ENCODE measurements at places on chromosomes 2 and 18. TPM values are rescaled to one million over a fixed set of nuclear protein-coding genes. Genes with fewer than 3 reads are reported as not detected.

DNA sequence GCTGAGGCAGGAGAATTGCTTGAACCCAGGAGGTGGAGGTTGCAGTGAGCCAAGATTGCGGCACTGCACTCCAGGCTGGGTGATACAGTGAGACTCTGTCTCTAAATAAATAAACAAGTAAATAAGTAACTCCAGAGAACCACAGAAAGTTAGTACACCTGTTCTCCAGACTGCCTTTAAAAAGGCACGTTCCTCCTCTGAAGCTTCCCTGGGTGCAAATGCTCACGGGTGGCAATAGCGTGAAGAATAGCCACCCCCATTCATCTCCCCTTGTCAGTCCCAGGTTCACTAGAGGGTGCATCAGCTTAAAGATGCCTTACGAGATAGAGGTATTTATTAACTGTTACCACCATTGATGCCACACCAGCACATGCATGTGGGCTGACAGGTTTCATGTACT is 64.3 kb upstream of the RTN4 start:
- no peak for DNase-seq

- DNase-seq, result no peak
These were observed 175.9 kb downstream of the SLC4A3 start for GRCh38 chr2:219803294-219803693.

DNA sequence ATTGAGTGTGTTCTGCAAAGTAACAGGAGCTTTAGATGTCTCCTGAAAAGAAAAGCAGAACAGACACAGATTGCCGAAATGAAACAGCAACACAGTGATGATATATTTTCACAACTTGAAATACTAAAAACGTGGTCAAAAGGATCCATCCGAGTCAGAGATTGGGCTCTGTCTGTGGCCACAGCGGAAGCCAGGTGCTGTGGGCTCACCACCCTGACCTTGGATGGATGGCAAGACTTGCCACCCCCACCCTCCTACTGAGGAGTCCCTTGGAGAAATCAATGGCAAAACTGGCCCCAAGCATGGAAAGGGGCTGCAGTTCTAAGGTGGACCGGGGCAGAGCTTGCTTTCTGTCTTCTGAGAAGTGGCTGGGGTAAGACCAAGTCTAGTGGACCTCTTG is 31.4 kb upstream of the ACKR3 start:
- no peak for DNase-seq

- DNase-seq, result no peak
These were observed 18.4 kb upstream of the MAL start for GRCh38 chr2:95007031-95007609.

DNA sequence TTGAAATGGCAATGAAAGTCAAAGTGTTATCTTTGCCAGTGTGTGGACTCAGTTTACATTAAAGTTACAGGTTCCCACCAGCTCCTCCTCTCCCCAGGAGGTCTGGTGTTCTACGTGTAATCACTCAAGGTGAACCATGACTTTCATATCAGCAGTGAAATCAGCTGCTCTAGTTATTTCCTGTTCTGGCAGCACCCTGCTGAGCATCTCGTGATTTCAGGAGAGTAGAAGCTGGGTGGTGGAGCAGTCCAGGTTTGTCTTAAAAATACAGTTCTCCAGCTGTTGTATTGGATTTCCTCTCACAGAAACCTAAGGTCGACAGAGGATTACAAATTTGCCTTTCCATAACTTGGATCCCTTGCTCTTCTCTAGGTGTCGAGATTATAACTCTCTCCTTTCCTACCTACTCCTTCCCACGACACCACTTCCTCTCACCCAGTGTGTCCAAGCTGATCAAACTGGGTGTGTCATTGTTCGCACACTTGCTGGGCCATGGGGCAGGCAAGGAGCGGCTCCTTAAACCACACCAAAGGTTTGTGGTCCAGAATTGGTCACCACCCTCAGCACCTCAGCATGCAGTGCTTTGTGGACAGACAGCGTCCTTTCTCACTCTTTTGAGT is 13.0 kb upstream of the ARHGAP25 start:
- DNase-seq, result no peak

- DNase-seq, result no peak
These were observed 26.2 kb downstream of the R3HDM1 start for GRCh38 chr2:135557530-135557929.

- no peak for DNase-seq
These were observed 21.9 kb downstream of the ARPC2 start for GRCh38 chr2:218238887-218239286.

DNA sequence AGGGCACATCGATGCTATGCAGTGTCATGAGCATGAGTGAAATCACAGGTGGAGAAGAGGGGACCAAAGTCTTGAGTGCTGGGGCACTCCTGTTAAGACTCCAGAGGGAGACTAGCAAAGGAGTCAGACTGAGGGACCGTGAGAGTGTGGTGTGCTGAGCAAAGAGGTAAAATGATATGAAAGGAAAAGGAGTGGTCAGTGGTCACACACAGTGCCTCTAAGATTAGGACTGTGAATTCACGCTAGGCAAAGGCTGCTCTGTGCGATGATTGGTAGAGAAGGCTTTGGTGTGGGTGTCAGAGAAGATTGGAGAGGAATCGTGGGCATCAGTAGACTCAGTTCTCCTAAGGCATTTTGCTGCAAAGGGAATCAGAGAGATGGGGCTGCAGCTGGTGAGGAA is 12.8 kb downstream of the SOCS6 start:
- DNase-seq, result no peak

DNA sequence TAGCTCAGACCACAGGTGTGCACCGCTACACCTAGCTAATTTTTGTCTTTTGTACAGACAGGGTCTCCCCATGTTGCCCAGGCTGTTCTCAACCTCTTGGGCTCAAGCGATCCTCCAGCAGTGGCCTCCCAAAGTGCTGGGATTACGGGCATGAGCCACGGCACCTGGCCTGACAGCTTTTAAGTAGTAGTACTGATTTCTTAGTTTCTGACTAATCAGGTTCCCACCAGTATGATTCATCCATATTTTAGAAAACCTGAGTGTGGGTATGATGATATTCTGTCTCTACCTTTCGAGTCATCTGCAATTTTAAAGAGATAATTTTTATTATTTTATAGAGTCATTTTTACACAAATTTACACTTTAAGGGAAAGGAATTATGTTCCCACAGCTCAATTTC is 46.4 kb upstream of the GULP1 start:
- no peak for DNase-seq

DNA sequence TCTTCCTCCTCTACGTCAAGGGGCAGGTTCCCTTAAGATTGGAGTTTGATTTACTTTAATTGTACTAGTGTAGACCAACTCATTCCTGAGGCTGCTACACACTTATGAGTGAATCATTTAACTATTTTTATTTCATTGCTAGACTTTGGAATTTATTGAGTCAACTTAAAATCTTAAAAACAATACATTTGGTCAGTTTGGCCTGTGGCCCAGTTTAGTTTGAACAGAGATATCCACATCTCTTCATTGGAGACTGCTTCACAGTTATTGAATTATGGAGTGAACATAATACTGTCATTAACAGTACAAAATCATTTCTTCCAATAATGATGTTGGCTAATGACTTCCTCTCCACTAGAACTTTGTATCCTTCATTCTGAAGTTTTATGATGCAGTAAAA is 34.5 kb upstream of the STPG4 start:
- DNase-seq, result no peak

DNA sequence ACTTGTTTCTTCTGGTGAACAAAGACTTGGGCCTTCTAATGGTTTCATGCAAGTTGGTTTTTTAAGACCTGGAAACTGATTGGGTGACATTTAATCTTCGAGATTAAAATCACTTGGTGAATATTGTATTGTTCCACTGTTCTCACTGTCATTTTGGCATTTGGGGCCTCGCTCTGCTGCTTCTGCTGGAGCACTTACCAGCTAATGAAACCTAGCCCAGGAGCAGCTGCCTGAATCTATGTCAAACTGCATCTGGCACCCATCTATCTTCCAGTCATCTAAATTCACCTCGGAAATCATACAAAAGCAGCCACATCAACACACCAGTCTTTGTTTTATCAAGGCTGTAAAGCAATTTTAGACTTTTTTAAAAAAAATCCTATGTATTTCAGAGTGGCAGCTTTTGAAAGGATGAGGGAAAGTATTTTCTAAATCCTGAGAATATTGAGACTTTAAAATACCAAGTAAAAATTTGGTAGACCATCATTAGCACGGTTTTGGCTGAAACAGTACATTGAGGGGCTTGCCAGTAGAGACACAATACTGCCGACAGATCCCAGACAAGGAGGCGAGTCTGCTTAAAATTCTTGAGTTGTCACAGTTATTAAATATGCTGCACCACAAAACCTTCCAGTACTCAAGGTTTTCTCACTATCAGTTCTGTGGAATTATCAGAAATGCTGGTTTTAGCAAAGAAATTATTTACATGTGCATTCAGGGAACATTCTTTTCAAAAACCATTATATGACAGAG is 26.1 kb upstream of the SERTAD2 start:
- DNase-seq, result no peak

GRCh38 chr2:9230051-9230802 is 23.6 kb downstream of the ASAP2 start:
- DNase-seq, result no peak

GRCh38 chr2:123495241-123495640 is 529.8 kb upstream of the CNTNAP5 start:
- no peak for DNase-seq

DNA sequence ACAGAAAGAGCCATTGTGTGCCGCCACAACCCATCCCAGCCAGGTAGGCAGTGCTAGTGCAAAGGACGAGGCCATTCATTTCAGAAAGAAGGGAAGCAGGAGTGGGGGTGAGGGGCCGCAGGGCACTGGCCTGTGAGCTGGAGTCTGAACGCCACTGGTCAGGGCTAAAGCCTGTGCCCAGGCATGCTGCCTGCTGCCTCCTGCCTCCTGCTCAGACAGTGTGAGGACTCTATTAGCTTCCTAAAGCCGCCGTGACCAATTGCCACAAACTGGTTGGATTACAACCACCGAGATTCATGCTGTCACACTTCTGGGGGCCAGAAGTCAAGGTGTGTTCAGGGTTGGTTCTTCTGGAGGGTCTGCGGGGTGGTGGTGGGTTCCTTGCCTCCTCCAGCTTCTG is 21.2 kb downstream of the ACKR3 start:
- DNase-seq, result no peak

- DNase-seq, result no peak
These were observed 5.1 kb downstream of the TXNL4A start for GRCh38 chr18:79983253-79983652.

DNA sequence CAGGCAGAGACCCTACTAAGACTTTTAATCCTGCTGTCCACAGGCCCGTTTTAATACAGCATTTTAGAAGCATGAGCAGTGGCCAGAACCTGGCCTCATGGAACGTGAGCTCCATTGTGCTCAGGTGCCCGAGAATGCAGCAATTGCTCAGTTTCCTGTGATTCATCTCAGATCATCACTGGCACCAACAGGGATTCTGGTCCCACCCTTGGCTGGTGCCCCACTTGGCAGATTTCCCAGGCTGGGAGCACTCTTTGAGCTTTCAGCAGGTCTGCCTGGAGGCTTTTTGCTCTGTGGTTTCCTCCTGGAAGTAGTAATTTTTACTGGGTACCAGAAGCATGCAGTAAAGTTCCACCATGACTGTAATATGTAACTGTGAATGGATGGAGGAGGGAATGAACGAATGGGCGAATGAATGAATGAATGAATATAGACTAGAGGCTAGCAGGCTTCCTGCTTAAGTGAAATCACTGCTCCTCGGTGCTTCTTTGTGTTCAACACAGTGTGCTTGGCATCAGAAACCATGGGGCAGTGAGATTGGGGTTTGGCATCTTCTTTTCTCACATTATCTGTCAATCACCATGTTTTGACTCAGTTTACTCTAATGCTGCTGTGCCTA is 312.9 kb downstream of the PRKCE start:
- peak; percentile 4 for DNase-seq

ANO7 gene
- total RNA-seq, result not detected

DNAJC27 gene
- 4.1 TPM for total RNA-seq

ZNF804A gene
- not detected for total RNA-seq

ZAP70 gene
- total RNA-seq, result 2.2 TPM

POTEF gene
- total RNA-seq, result not detected

TDRD15 gene
- 0.34 TPM for total RNA-seq

PAX8 gene
- 2.7 TPM for total RNA-seq

PRSS56 gene
- total RNA-seq, result not detected

NT5C1B gene
- not detected for total RNA-seq

SCN9A gene
- total RNA-seq, result 0.45 TPM

SCN3A gene
- 0.83 TPM for total RNA-seq

NDUFV2 gene
- 150 TPM for total RNA-seq

C2orf81 gene
- 0.76 TPM for total RNA-seq
